ENCODE measurements at places on chromosomes 1 and 21. TPM values are rescaled to one million over a fixed set of nuclear protein-coding genes. Genes with fewer than 3 reads are reported as not detected.
A peak's percentile ranks its signal among the peaks of the same experiment; 100 is the strongest.

The CD247 gene
- 1.2 TPM for total RNA-seq

The NR1I3 gene
- total RNA-seq, result not detected

The FMO4 gene
- total RNA-seq, result 3.0 TPM

The MATN1 gene
- not detected for total RNA-seq

GRCh38 chr1:9296850-9297249 is 4.2 kb downstream of the SPSB1 start:
- no peak overlapping the region for H3K27ac ChIP-seq
- no peak overlapping the region for H3K4me3 ChIP-seq
- no peak for DNase-seq
- H3K4me1 ChIP-seq, result no peaks in the 10 kb centered on the region
- H3K27me3 ChIP-seq, result peaks cover 7% of the 10 kb centered on the region

DNA sequence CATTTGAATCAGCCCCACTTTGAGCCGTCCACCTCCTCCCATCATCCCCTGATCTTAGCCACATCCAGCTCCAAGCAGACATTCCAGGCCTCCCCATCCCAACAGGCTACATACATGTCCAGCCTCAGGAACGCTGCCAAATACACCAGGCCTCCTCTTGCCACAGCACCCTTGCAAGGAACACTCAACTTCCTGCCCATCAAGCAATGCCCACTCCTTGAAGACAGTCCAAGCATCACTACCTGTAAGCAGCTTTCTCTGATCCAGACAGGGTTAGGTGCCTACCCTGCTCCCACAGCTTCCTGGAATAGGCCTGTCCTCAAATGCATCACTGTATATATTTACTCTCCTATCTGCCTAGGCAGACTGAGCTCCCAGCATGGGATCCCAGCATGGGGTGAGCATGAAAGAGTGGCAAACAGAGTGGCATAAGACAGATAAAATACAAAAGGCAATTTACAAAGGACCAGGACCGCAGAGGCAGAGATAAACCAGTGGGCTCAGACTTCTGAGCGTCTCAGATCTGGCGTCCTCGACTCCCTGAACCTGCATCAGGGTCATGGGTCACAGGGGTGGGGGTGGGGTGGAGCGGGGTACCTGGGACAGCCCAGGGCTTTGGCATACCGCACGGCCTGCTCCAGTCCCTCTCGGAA is 816 bp downstream of the HYI start:
- peak; percentile 75 for DNase-seq
- peak overlapping the region; percentile 80 for H3K4me3 ChIP-seq
- H3K27ac ChIP-seq, result no peak overlapping the region
- no peaks in the 10 kb centered on the region for H3K4me1 ChIP-seq

- peaks cover 8% of the 10 kb centered on the region for H3K36me3 ChIP-seq
- H3K4me1 ChIP-seq, result peaks cover 4% of the 10 kb centered on the region
- no peak for DNase-seq
- H3K27ac ChIP-seq, result no peak overlapping the region
These were observed 22.7 kb downstream of the CLIC6 start for GRCh38 chr21:34691390-34692032.

- no peak overlapping the region for H3K27ac ChIP-seq
- H3K36me3 ChIP-seq, result no peaks in the 10 kb centered on the region
- no peak for DNase-seq
- peaks cover 4% of the 10 kb centered on the region for H3K4me1 ChIP-seq
These were observed 26.8 kb downstream of the NFIA start for GRCh38 chr1:61109158-61109557.

- H3K27ac ChIP-seq, result no peak overlapping the region
- peaks cover 5% of the 10 kb centered on the region for H3K4me1 ChIP-seq
- H3K4me3 ChIP-seq, result peak overlapping the region; percentile 95
- no peaks in the 10 kb centered on the region for H3K36me3 ChIP-seq
- no peaks in the 10 kb centered on the region for H3K27me3 ChIP-seq
These were observed 1.0 kb upstream of the PIGV start for GRCh38 chr1:26786437-26787380.

DNA sequence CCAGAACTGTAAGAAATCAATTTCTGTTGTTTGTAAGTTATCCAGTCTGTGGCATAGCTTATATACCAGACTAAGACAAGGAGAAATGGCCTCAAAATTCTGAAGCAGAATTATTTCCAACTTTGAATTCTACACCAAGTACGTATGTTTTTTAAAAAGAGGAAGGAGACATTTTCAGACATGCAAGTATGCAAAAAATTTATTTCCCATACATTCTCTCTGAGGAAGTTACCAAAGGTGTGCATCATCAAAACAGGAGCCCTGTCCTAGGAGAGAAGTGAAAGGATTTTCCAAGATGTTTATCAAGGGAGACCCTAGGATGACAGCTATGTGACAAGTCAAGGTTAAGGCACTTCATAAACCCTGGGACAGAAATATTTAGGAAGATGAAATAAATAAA is 49.3 kb upstream of the RABGAP1L start:
- no peak overlapping the region for H3K4me3 ChIP-seq
- DNase-seq, result no peak
- H3K27ac ChIP-seq, result no peak overlapping the region
- H3K4me1 ChIP-seq, result no peaks in the 10 kb centered on the region

DNA sequence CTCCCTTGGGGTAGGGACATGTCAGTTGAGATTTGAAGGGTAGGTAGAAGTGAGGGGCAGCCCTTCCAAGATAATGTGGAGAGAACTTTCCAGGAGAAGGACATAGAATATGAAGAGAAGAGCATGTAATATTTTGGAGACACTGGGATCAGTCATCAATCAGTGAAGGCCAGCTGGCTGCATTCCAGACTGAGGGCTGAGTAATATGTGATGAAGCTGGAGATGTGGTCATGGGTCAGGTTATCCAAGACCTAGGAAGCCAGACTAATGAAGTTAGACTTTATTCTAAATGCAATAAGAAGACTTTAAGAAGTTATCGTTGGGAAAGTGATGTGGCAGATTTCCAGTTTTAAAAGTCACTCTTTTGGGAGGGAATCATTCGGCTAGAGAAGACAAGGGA is 262.0 kb downstream of the HMCN1 start:
- DNase-seq, result no peak
- H3K27ac ChIP-seq, result no peak overlapping the region
- no peak overlapping the region for H3K4me3 ChIP-seq
- no peaks in the 10 kb centered on the region for H3K4me1 ChIP-seq

DNA sequence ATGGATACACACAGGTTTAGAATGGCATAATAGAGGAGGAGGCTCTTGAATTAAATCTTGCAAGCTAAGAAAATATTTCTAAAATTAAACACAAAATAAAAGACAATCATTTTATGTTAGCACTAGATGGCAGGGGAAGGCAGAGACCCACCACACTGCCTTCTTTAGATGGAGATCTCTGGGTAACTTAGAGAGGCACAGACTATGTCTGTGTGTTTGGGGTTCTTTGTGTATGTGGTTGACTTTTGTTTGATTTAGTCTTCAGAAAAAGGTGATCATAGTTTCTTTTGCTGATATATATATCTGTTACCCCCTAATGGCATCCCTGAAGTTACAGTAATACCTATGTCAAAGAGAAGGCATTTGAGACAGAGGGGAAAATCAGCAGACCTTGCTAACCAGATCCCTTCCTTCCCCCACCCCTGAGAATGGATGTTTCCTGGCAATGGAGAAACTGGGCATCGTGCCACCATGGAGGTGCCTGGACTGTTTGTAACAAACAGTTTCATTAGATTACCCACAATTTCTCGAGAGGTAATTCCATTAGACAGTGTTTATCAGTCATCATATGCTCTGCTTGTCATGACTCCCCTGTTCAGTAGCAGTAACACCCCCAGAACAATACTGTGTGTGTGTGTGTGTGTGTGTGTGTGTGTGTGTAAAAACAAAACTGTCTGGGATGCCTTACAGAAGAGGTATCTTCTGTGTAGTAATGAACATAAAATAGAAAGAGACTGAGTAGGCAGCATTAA is 228.3 kb upstream of the DEPDC1 start:
- no peak overlapping the region for H3K27ac ChIP-seq
- DNase-seq, result no peak
- no peaks in the 10 kb centered on the region for H3K27me3 ChIP-seq
- H3K4me1 ChIP-seq, result no peaks in the 10 kb centered on the region
- no peaks in the 10 kb centered on the region for H3K36me3 ChIP-seq

- no peak for DNase-seq
- H3K36me3 ChIP-seq, result no peaks in the 10 kb centered on the region
- no peaks in the 10 kb centered on the region for H3K4me1 ChIP-seq
- no peak within 1 kb of the TSS for H3K27ac ChIP-seq
- H3K27me3 ChIP-seq, result no peaks in the 10 kb centered on the region
These were observed at the start of gene TMCO2 for GRCh38 chr1:40247655-40248054. TSS of gene TMCO2 (plus strand) at chr1:40247937. CDS start at chr1:40247994, 57 bp downstream.

DNA sequence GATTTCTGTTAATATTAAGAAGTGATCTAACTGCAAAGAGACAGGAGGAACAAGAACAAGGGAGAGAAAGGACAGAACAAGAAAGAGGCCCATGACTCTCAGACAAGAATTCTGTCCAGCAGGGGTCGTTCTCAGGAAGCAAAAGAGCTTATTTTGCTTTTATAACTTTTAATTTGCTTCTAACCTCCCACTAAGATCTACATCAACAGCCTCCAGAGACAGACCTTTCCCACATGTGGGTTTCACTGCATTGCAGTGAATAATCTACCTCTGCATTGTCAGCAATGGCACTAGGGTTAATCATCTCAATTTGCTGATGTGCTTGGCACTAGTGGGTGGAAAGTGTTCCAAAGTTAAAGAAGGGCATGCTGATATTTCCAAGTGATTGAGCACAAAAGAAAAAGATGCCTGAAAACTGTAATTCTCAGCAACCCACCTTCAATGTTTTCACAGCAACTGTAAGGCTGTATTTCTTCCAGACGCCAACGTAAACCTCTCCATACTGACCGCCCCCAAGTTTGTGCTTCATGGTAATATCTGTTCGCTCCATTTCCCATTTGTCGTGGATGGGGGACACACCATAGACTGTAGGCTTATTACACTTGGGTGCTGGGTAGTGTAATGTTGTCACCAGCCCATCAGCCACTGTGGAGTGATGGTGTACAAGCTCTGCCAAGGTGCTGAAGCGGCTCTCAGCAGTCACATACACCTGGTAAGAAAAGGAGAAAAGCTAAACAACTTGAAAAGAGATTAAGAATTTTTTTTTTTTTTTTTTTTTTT is 39.5 kb downstream of the TOR3A start:
- 0 out of 2 replicates have a peak, but pooled peaks cover 4% of the 10 kb centered on the region for H3K4me1 ChIP-seq
- H3K4me3 ChIP-seq, result no peak overlapping the region
- H3K27me3 ChIP-seq, result no peaks in the 10 kb centered on the region
- DNase-seq, result no peak
- no peak overlapping the region for H3K27ac ChIP-seq

DNA sequence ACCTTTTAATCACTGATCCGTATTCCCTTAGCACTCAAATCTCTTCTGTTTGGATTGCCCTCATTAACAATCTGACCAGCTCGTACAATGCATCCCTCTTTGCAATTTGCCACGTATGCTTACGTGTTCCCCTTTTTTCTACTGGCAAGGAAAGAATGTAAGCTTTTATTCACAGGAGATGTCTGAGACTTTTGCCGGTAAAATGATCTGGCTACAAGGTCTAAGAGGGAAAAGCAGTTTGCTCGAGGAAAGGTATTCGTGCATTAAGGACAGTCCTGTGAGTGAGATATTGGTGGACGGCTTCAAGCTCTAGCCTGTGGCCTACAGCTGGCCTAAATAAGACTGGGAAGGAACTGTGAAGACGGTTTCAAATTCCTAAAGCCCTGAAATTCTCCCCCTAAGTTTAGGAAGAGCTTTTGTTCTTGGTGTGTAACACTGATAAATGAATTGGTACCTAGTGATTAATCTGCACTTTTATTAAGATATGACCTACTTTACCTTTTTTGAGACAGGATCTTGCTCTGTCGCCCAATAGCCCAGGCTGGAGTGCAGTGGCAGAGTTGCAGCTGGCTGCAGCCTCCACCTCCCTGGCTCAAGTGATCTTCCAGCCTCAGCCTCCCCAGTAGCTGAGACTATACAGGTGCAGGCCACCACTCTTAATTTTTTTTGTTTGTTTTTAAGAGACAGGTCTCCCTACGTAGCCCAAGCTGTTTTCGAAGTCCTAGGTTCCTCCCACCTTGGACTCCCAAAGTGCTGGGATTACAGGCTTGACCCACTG is 895 bp upstream of the UBR4 start:
- no peaks in the 10 kb centered on the region for H3K4me1 ChIP-seq
- DNase-seq, result no peak
- H3K4me3 ChIP-seq, result peak overlapping the region; percentile 82
- H3K36me3 ChIP-seq, result peaks cover 20% of the 10 kb centered on the region
- H3K27ac ChIP-seq, result peak overlapping the region; percentile 88
- no peaks in the 10 kb centered on the region for H3K27me3 ChIP-seq

DNA sequence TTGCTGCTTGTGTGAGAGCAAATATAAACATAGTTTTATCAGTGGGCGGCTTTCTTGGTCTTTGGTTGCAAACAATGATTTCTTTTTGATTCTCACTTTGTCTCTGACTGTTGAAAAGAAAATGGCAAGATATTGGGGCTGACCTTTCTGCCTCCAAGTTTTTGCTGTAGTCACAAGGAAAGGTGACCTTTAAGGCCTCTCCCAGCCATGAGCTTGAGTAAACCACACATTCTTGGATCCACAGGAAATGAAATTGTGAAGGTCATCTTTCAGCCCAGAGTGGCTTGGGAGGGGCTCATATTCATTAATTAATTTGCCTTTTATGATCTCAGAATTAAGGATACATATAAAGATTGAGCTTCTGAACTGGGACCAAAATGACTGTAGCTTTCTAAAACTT is 241.6 kb downstream of the BACH1 start:
- DNase-seq, result no peak
- H3K36me3 ChIP-seq, result peaks cover 4% of the 10 kb centered on the region

GRCh38 chr1:72530646-72531045 is 248.3 kb upstream of the NEGR1 start:
- no peaks in the 10 kb centered on the region for H3K36me3 ChIP-seq
- no peak overlapping the region for H3K27ac ChIP-seq
- H3K4me3 ChIP-seq, result no peak overlapping the region
- no peaks in the 10 kb centered on the region for H3K27me3 ChIP-seq

DNA sequence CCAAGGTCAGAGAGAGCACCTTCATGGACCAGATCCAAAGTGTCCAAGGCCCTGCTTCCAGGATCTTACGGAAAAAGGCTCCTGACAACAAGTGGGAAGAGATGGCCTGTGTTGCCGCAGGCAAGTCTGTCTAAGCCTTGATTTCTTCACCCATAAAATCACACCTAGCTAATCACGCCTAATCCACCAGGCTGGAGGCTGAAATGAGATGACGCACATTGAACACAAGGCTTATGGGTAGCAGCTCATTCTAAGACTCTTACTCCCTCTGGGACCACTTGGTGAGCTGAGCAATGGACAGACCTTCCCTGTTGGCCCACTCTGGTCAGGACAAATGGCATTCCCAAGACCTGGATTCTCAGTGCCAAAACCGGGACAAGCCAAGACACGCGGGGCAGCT is 38.2 kb downstream of the GRIK3 start:
- H3K27me3 ChIP-seq, result no peaks in the 10 kb centered on the region
- no peaks in the 10 kb centered on the region for H3K4me1 ChIP-seq
- no peak overlapping the region for H3K27ac ChIP-seq
- H3K4me3 ChIP-seq, result no peak overlapping the region
- H3K36me3 ChIP-seq, result no peaks in the 10 kb centered on the region

All from H9 (cell line).